ENCODE measurements at places on chromosomes 12 and 14.

DNA sequence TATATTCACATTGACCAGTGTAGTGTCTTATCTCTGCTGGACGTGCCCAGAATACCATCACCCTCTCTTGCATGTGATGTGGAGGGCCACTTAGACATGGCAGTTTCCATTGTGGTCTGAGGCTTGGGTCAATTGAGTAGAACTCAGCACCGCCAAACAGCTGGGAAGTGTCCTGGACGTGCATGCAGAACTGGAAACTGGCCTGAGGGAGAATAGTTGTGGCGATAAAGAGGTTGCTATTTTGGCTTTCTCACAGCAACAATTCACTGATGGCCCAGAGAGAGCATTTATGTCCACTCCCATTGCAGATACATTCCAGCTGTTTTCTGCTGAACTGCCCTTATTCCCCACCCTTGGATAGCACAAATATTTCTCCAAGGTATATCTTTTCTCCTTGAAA, 210.1 kb upstream of the DAAM1 start:
- DNase-seq: no peak

DNA sequence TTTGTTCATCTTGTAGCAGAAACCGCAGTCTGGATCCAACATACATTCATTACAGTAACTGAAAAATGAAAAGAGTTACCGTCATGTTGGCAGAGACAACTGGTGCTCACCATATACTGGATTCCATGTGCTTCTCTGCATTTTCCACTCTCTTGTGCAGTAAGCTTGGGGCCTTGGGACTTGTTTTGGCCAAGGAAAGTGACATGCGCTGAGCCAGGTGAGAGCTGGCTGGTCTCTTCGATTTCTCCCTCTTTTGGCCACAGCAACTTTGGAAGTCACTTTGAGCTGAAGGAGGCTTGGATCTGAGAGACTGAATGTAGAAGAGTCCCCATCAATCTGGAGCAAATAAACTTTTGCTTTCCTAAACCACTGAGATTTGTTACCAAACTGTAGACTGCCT, 210.6 kb upstream of the ABCD2 start:
- DNase-seq: no peak

DNA sequence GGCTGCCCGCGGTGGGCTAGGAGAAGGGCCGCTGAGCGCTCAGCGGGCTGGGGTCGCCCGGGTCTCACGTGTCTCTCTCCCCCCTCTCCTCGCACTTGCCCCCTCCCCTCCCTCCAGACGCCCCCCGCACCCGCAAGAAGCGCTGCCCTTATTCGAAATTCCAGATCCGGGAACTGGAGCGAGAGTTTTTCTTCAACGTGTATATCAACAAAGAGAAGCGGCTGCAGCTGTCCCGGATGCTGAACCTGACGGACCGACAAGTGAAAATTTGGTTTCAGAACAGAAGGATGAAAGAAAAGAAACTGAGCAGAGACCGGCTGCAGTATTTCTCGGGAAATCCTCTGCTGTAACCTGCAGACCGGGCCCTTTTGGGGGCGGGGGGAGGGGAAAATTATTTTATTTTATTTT, 314 bp upstream of the HOTAIR start:
- no peak for DNase-seq

- no peak for DNase-seq
These were observed 161.7 kb downstream of the ANO2 start for GRCh38 chr12:5783289-5783920.

DNA sequence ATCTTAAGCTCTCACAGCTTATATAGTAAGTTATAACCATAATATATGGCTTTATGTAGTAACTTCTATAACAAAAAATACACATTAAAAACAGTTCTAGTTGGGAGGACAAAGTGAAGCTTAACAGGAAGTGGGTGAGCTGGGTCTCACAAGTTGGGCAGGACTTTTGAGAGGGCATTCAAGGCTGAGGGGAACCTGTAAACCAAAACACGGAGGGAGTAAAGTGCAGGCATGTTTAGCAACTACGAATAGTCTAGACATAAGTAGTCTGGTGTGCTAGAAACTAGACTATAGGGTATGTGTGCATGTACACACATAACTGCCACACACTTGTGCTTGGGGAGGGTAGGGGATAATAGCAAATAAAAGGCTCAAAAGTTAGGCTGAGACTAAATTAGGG, 14.2 kb upstream of the NEK9 start:
- no peak for DNase-seq

- no peak for DNase-seq
These were observed at the start of the genes CAPZA3 and PLCZ1 for GRCh38 chr12:18737819-18738218. Gene CAPZA3 (plus strand): TSS chr12:18738119. CDS start chr12:18738269, 150 bp downstream. Gene PLCZ1 (minus strand): TSS chr12:18738012. CDS start chr12:18737371, 641 bp downstream.

DNA sequence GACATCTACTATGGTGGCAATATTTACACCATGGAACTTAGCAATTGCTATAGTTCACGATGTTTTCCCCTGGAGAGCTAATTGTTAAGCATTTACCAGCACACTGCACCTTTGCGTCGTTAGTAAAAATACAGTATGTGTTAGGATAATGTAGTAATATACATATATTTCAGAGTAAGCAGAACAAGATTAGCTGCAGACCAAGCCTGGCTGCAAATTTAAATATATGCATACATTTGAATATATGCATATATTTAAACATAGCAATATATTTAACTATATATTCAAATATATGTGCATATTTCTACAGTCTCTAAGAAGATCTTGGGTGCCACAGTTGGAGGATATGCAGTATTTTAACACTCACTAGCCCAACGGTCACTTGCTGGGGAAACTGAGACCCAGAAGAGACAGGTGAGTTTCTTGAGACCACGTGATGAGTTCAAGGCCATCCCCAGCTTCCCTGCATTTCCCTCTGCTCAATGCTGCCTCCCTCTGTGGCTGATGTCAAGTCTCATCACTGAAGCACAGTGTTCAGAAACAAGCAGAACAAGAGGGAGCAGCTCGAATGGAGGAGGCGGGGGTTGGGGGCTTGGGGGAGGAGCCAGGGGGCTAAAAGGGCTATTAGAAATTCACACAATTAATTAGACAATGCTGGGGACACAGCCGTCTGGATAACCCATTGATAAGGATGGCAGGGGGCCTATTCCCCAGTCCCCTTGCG, 708.0 kb downstream of the MED13L start:
- no peak for DNase-seq

GRCh38 chr14:68318828-68319227, 474.0 kb downstream of the ZFP36L1 start:
- no peak for DNase-seq

DNA sequence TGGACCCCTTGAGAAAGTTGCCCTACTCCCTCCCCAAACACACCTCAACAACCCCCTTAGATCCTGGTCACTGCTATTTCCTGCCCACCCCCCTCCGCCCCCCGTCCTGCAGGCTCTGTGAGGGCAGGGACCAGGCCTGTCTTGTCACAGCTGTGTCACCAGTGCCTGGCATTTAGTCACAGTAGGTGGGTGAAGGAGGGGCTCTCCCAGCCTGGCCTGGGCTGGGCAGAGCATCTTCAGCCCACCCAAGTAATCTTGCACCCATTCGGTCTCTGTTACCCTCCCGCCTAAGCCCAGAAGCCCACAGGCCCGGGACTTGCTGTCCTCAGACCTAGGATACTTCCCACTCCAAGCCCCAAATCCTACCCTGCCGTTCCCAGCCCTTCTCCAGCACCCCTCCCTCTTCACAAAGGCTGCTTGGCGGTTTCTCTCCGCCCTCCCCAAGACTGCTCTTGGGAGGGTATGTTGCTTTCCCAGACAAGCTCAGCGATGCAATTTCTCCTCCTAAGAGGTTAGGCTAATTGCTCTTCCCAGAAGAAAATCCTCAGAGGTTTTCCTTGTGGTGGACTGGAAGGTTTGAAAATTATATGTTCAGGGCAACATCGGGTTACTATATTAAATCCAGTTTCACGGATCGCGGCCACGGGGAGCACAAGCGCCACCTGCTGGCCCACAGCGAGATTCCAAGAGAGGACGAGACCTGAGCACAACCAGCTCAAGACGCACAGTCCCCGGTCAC, 50.8 kb upstream of the ZFP36L1 start:
- DNase-seq: no peak

- DNase-seq: no peak
These were observed 6.4 kb downstream of the NFKBIA start for GRCh38 chr14:35398071-35398584.

- DNase-seq: no peak
These were observed 128.1 kb upstream of the AEBP2 start for GRCh38 chr12:19311165-19311564.

- DNase-seq: no peak
These were observed 338.9 kb downstream of the AEBP2 start for GRCh38 chr12:19778172-19778571.

- peak; percentile 24 for DNase-seq
These were observed 68.7 kb downstream of the NIN start for GRCh38 chr14:50762001-50762930.

DNA sequence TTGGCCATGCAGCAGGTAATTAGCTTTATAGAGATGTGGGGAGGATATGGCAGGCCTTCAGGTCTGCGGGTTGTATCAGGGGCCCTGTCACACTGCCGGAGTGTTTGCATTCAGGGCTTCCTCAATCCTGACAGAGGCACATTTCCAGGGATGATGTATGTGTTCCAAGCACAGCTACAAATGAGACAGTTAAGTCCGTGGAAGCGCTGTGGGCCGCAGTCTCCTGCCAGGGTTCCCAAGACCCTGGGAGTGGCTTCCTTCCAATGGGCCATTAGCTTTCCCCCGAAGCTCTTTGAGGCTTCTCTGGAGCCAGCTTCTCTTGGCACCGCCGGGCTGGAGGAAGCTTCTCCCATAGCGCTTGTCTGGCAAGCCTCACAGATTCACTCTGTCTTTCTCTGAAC, 1524.7 kb upstream of the TMEM132C start:
- DNase-seq: no peak

GRCh38 chr14:98594156-98594555, 677.8 kb downstream of the BCL11B start:
- DNase-seq: no peak

GRCh38 chr14:69087061-69087461, 65.9 kb downstream of the DCAF5 start:
- DNase-seq: no peak

GRCh38 chr12:42946871-42947381, 357.4 kb upstream of the PRICKLE1 start:
- DNase-seq: no peak

DNA sequence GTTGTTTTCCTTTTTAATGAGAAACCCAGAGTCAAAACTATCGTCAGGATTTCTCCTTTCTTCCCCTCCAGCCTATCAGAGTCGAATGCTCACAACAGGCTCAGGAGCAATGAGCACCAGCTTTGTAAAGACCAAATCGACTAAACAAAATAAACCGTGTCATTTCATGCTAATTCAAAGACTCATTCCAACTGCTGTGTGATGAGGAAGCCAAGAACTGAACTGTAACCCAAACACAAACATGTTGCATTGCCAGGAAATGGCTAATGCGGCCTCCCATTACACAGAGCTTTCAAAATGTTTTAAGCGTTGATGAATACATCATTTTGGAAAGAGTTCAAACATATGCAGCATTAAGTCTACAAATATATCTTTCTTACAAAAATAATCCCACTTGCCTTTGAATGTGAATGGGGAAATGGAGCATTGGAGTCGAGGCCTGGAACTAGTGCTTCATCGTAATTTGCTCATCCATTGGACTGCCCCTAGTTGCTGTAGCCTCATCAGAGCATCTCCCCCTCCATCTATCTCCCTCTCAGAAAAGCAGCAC, 349.5 kb downstream of the GXYLT1 start:
- DNase-seq: no peak

- DNase-seq: no peak
These were observed 12.7 kb downstream of the NUP107 start for GRCh38 chr12:68699486-68699885.

GRCh38 chr12:20432290-20432689, 64.0 kb downstream of the PDE3A start:
- DNase-seq: no peak

DNA sequence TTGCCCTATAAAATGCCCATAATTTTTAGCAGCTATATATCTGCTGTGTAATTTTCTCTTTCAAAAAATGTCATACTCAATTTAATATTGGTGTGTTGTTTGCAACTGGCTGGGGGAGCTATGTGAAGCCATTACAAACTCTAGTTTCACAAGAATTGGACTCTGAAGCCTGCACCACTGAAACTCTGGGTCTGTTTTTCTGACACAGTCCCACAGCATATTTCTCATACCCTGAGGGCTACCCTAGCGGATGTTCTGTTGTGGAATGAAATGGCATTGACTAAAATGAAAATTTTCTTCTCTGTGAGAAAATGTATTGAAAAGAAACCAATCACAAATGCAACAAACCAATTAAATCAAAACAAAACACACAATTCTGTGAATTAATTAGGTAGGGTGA, 284.6 kb upstream of the NPAS3 start:
- no peak for DNase-seq

- DNase-seq: no peak
These were observed 246.3 kb downstream of the RGS6 start for GRCh38 chr14:72178517-72178916.

- DNase-seq: no peak
These were observed 90.1 kb upstream of the DAAM1 start for GRCh38 chr14:59098377-59098776.

DNA sequence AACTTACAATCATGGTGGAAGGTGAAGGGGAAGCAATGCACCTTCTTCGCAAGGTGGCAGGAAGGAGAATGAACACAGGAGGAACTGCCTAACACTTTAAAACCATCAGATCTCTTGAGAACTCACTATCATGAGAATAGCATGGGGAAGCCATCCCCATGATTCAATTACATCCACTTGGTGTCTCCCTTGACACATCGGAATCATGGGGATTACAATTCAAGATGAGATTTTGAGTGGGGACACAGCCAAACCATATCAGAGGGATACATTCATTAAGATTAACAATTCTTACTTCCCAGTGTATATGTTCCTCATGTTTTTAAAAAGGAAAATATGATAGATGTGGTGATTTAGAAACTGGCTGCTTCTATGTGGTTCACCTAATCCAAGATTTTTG, 117.9 kb downstream of the PDE3A start:
- DNase-seq: no peak

GRCh38 chr12:3655328-3655900, 97.5 kb downstream of the CRACR2A start:
- DNase-seq: no peak

DNA sequence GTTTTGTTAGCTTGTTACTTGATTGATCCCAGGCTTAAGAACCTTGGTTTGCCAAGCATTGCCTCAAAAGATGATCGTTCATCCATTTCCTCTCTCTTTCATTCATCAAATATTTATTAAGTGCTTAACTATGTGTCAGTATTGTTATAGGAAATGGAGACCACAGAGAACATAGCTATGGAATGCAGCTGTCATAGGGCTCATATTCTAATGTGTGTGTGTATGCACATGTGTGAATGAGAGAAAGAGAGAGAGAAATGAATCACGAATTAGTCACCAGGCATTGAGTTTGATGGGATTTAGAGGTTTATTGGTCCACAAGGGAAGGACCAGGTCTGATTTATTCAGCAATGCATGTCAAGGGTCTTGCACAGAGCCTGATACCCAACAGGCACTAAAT, 71.0 kb upstream of the FBXO21 start:
- DNase-seq: no peak

DNA sequence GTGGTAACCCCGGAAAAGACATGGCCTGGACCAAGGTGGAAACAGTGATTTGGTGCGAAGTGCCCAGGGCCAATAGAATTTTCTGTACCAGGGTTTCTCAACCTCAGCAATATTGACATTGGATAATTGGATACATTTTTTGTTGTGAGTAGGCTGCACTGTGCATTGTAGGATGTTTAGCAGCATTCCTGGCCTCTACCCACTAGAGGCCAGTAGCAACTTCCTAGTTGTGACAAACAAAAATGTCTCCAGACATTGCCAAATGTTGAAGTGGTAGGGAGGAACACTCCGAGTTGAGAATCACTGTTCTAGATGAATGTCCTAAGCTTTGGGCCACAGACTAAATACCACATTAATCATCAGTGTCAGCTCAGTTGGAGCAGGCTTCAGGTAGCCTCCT, 6.2 kb upstream of the CGRRF1 start:
- no peak for DNase-seq

GRCh38 chr14:102786768-102787167, 9.5 kb downstream of the TRAF3 start:
- no peak for DNase-seq

All from activated CD8-positive, alpha-beta memory T cell treated with anti-CD3 and anti-CD28 coated beads for 48 hours (primary cell).